Activated naive CD4-positive, alpha-beta T cell treated with anti-CD3 and anti-CD28 coated beads, Interleukin-2, amount 50 U/mL, for 16 hours (primary cell): ENCODE measurements at places on chromosomes 7 and 10.

- no peak for DNase-seq
Observed at GRCh38 chr7:96645084-96645483, 64.6 kb downstream of the SEM1 start.

- DNase-seq: no peak
Observed at GRCh38 chr10:75428434-75429158, 2.8 kb upstream of the LRMDA start.

DNA sequence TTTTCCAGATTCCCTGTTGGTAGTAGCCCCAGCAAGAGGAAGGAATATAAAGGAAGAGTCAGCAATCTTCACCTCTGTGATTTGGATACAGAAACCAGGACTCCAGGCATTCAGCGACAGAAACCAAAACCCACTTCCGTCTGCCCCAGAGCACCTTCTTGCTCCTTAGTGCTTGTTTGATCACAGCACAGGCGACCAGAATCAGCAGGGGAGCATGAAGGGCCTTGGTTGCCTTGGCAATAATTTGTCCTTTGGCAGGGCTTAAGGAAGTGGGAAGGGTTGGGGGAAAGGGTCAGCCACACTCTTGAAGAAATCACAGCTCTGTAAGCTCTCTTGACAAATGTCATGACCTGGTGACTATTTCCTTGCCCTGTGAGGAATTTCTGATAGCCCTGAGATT lies 379.6 kb downstream of the OTUD1 start:
- DNase-seq: no peak

GRCh38 chr7:114363292-114363691 lies 51.3 kb upstream of the FOXP2 start:
- no peak for DNase-seq

GRCh38 chr10:85976267-85976793 lies 390.3 kb downstream of the GRID1 start:
- no peak for DNase-seq

GRCh38 chr7:25216837-25217236 lies 11.4 kb downstream of the NPVF start:
- no peak for DNase-seq

- no peak for DNase-seq
Observed at GRCh38 chr7:17910377-17910776, 29.9 kb downstream of the SNX13 start.

DNA sequence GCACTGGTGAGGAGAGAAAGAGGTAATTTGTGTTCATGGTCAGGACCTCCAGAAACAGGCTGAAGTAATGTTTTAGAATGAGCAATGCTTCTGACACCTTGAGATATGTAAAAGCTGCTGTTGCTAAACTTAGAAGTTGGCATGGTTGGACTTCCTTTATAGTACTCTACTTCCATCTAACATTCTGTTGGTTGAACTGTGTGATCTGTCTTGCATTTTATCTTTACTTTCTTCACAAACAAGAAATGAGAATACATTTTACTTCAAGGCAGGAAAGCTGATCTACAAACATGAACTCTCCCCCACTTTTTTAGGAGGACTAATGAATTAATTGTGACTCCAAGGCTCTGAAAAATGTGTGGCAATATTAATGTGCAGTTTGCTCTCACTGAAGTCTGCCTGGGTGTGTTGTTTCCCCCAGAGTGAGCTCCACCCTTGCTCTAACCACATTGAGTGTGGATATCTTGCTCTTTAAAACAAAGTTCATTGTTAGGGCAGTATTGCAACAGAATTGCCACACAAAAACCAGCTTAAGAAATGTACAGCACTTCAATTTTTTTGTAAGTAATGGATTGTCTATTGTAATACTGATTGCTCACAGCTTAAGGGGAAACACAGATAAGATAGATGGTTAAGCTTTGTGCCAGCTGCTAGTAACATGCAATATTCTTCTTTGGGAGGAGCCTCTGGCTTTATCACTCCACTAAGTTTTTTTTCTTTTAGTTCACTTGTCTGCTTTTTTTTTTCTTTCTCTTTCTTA lies 69.0 kb downstream of the ADD3 start:
- no peak for DNase-seq

GRCh38 chr10:13117841-13118783 lies 18.1 kb downstream of the OPTN start:
- no peak for DNase-seq

DNA sequence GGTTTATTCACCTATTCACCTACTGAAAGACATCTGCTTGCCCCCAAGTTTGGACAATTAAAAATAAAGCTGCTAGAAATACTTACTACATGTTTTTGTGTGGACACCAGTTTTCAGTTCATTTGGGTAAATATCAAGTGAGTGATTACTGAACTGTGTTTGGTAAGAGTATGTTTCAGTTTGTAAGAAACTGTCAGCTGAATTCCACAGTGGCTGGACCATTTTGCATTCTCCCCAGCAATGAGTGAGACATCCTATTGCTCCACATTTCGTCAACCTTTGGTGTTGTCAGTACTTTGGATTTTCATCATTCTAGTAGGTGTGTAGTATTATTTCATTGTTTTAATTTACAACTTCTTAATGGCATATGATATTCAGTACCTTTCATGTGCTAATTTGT lies 17.4 kb upstream of the IKZF1 start:
- no peak for DNase-seq

GRCh38 chr10:80485076-80485945 lies 31.2 kb downstream of the TSPAN14 start:
- no peak for DNase-seq

GRCh38 chr10:86102031-86102430 lies 264.6 kb downstream of the GRID1 start:
- no peak for DNase-seq

DNA sequence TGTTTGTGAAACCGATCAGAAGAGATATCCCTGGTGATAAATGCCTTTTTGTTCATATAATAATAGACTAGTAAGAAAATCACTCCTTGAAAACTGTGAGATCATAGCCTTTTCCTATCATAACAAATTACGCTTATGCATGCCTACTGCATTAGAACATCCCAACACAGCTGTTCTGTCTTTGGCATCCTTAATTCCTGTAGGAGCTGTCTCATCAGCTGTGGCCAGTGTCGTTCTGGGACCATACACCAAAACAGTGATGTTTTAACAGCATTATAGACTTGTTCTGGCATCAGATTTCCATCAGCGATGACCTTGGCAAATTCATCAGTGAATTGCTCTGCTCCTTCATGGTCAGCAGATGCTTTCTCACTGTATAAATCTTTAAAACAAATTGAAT lies 423.6 kb upstream of the LRGUK start:
- no peak for DNase-seq

DNA sequence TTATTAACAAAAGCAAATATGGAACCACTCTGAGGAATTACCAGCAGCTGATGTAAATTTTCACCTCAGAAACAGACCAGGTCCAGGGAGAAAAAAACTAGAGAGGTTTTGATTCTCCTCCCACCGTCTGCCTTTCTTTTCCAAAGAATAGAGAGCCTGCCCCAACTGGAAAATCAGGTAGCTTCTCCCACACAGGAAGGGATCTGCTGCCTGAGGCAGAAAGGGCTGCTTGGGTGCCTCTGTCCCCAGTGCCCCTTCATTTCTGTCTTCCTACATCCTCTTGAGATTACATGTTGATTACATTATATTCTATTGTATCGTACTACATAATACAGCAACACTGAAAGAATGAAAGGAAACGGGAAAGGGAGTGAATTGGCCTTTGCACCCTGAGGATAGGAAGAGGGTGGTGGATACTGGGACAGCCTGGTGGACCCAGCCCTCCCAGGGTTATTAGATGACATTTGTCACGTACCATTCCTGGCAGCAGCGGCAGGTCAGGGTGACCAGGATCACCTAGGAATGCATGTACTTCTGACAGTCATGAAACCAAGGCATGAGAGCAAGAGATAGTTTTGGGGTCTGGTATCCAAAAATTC lies 8.9 kb downstream of the ST8SIA6 start:
- DNase-seq: no peak

DNA sequence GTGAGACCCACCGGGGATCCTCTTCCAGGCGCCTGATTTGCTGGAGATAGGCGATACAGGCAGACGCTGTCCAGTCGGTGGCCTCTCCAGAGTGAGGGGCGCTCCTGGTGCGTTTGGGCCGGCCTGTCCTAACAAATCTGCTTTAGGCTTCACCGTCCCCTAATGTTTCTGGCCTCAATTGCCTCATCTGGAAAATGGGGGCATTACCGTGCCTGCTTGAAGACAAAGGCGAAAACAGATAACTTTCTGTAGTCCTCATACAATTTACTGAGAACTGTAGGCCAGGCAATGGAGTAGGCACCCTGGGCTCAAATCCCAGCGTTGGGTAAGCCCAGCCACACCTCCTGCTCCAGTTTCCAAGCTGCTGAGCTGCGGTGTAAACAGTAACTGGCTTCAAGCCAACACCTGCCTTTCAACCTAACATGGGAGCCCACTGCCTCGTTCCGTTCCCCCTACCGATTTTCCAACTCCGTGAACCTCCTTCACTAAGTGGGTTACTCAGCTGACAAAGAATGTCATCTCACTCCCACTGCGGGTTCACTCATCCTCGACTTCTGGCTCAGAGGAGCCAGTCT lies 589 bp upstream of the ZFAND4 start:
- no peak for DNase-seq

DNA sequence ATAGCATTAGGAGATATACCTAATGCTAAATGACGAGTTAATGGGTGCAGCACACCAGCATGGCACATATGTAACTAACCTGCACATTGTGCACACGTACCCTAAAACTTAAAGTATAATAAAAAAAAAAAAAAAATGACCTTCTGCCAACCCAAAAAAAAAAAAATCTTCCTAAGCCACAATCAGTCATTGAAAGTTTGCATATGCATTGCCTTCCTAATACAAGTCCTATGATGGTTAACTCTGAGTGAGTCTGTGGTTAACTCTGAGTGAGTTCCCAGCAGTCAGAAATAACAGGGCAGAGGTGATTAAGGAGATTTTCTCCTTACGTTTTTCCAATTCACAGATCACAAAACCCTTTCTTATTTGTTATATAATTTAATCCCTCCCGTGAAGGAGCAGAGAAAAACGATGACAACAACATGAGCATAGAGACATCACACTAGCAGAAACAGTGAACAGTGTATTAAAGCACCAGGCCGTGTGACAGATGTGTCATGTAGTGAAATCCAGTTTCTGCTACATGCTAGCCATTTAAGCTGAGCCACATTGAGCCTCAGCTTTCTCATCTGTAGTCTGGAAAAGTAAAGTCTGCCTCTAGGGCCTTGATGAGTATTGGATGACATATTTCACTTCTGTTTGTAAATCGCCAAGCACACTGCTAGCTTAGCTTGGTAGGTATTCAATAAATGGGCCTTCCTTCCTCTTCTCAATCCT lies 7.4 kb upstream of the RNF148 start:
- DNase-seq: no peak

DNA sequence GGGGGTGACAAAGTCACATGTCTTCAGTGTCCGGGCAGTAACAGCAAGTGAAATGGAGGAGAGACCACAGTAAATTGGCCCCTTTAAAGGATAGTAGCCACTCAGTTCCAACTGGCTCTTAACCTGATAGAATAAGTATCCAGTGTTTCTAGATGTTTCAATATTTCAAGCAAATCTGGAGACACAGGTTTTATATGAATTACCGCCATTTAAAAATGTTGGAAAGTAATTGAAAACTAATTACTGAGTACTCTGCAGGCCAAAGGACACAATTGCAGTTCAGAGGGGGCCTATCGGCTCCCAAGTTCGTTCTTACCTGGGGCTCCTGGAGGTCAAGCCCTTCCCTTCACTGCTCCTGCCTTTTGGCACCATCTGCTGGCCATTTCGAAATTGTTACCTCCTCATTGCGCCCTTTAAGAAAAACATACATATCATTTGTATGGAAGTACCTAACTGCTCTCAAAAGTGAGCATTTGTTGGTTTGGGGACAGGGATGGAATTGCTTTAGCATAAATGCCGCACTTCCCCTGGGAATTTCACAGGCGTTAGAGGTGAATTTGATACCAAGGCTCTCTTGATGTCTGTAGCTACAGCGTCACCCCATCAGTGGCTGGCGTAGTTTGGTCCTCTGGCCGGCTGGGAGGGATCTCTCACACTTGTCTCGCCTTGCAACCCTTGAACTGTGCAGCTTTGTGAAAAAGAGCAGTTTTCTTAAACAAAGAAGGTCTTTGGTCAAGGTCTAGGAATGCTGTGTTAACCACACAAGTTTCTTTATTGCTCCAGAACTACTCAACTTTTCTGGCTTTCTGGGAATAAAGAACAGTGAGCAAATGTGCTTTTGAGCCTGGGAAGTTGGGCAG lies 220.0 kb downstream of the ARHGAP21 start:
- DNase-seq: no peak

GRCh38 chr7:19119870-19120486 lies 2.5 kb upstream of the TWIST1 start:
- DNase-seq: no peak

GRCh38 chr10:21498377-21498776 lies 27.1 kb downstream of the SKIDA1 start:
- no peak for DNase-seq

DNA sequence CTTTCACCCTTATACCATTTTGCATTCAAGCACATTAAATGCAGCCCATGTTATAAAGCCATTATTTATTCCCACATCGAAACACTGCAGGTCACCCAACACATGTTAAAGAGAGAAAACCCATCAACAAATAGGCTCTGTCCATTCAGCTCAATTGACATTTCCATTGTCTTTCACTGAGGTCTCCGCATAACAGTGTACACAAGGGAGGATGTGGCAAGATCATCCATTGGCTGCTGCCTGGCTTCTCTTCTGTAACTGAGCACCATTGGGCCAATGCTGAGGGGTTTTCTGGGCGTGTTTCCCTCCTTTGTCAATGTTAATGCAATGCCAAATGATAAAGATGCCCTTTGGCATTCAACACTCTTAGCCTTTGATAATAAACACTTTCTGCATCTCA lies 278.1 kb upstream of the SP4 start:
- no peak for DNase-seq

DNA sequence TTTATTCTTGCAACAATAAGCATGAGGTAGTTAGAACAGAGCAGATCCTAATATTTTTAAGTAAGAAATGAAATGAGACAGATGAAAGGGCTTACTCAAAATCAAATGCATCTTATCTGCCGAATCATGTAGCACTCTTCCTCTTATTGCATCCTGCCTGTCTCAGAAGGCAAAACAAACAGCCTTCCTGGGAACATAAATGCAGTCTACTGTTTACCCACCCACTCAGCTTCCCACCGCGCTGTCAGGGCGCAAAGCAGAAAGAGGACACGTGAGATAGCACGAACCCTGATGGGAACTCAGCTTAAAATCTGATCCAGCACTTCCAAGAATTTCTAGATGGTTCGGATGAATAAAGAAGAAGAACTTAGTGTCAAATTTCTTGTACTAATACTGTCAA lies 114.4 kb upstream of the CDK1 start:
- no peak for DNase-seq

DNA sequence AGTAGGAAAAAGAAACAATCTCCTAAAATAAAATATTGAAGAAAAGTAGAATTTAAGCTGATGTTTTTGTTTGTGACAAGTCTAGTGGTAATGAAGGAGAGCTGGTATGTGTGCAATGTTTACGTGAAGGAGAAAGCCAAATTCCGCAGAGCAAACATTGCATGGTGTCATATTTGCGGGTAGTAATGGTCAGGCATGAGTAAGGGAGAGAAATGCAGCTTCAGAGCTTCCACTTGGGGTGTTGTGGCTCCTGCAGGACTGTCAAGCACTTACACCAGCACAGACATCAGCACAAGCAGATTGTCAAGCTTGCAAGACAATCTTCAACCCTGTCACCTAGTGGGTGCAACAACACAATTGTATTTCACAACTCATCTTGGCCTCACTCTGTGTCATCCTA lies 136.5 kb upstream of the ETV1 start:
- DNase-seq: no peak

GRCh38 chr10:129520440-129521080 lies 53.5 kb downstream of the MGMT start:
- no peak for DNase-seq
